NCI-H1436 treated with DMSO at 0.1 percent for 48 hours (cell line): ENCODE measurements at places on chromosomes 4 and X.

- no peak for DNase-seq
Observed at GRCh38 chrX:110665223-110666002, 130.2 kb downstream of the CHRDL1 start.

GRCh38 chr4:84394386-84394785 lies 104.7 kb downstream of the NKX6-1 start:
- no peak for DNase-seq

DNA sequence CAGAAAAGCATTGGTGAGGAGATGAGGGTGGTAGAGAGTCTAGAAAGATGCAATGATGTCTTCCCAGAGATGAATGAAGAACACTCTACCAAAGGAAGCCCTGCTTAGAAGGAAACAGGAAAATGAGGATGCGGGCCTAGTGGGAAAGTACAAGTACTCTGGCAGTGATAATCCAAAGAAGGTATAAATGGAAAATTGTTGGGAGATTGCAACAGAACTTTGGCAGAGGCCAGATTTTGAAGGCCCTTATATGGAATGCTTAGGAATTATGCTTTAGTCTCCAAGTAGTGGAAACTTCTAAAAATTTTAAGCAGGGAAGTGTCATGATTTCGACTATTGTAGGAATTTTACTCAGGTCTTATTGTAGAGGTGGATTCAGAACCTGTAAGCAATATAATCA lies 11.0 kb downstream of the ARSJ start:
- no peak for DNase-seq

DNA sequence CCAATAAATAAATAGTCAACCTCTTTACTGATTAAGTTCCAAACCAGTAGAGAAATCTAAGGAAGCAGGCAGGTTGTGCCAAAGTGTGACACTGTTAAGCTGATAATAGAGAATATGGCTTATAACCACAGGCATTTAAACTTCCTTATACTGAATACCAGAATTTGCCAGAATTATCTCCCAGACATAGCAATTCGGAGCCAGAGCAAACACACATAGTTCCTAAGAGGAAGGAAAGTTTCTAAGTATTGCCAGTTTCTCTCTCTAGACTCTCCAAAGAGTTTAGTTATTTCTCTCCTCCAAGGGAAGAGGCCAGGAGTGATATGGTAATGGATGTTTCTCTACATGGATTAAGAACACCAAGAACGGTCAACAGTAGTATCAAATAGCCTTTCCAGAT lies 191.7 kb upstream of the CPEB2 start:
- DNase-seq = no peak

- DNase-seq = no peak
Observed at GRCh38 chrX:112058255-112058654, 24.3 kb downstream of the TRPC5 start.

- DNase-seq = no peak
Observed at GRCh38 chrX:11666164-11666563, 444 bp upstream of the ARHGAP6 start.

- no peak for DNase-seq
Observed at GRCh38 chrX:26783512-26784225, 567.7 kb downstream of the MAGEB5 start.

DNA sequence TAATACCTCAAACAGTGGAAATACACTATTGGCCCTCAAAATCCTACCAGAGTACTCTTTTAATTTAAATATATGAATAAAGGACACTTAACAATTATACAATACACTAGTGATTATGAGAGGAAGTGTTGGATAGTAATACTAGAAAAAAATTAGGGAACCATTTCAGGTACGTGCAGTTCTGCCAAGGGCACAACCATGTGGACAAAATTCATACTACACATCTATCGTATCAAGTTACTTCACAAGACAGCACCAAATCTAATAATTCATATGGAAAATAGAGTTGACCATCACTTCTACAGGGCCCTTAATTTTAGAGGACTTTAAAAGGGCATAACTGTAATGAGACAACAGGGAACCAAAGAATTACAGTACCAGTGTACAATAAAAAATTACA lies 69.2 kb upstream of the ZCCHC13 start:
- no peak for DNase-seq

- no peak for DNase-seq
Observed at GRCh38 chrX:139475432-139475831, 55.1 kb upstream of the F9 start.

- DNase-seq = no peak
Observed at GRCh38 chrX:17960891-17961290, 99.8 kb upstream of the RAI2 start.

DNA sequence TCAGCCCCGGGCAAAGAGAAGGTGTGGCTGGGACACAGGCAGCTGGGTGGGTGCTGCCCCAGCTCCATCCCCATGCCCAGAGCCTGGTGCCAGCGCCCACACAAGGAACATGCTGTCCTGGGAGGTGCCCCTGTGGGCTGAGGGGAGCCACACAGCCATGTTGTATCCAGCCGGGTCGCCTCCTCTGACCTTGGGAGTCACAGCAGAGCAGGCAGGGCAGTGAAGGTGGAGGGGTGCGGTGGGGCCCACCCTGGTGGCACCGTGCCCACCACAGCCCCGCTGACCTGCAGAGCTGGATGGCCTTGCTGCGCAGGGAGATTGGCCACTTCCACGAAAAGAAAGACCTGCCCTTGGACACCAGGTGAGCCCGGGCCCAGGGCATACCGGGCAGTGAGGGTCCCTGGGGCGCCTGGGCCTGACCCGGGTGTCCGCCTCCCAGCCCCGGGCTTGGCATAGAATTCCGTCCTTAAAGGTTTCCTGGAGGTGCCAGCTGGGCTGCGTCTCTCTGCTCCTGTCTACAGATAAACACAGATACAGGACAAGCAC lies 18.7 kb upstream of the ADD1 start:
- DNase-seq = no peak

DNA sequence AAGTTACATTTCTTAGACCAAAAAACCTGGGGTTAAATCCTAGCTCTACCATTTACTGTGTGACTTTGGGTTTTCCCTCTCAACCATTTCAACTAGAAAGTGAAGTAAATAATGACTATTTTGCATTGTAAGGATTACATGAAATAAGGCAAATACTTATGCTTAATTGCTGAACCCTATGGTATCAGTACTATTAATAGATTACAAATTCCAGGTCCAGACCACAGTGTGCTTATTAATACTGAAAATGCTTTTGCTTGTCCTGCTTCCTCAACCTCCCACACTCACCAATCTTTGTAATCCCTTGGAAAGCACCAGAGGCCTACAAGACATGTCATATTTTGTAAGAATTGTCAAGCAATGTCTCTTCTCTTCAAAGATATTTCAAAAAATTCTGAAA lies 456.5 kb downstream of the SPOCK3 start:
- no peak for DNase-seq

DNA sequence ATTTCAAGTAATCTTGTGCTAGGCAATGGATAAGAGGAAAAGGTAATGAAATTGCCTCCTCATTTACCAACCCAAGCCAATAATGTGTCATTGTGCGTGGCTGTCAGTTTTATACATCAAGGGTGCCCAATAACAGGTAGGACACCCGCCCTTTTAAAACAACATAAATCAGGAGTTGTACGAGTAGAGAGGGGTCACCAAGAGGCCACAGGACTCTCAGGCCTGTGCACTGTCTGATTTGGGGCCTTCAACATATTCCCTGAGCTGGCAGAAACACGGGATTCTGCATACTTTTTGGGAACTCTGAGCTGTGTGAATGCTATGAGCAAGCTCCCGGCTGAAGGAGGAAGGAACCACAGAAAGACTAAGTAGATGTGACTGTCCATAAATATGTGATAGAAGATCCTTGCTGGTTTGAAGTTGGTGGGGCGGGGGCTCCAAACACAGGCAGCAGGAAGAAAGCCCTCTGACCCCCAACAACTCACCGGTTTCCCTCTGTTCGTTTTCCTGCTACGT lies 82.7 kb upstream of the MAML3 start:
- no peak for DNase-seq

- DNase-seq = no peak
Observed at GRCh38 chr4:111984169-111984819, 161.0 kb upstream of the FAM241A start.

- no peak for DNase-seq
Observed at GRCh38 chr4:189940178-189941004, at the start of gene FRG1. FRG1 (plus strand) TSS chr4:189940872; CDS start chr4:189941010, 138 bp downstream.

DNA sequence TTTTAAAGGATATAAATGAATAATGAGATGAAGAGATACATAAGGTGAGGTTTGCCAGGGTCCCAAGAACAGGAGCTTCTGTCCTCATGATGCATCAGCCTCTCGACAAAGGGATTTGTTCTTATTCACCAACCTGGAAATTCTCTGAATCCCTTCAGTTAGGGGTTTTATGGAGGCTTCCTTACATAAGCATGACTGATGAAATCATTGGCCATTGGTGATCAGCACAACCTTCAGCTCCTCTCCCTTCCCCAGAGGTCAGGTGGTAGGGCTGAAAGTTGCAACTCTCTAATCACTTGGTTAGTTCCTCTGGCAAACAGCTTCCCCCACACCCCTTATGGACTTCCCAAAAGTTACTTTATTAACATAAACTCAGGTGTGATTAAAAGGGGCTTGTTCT lies 222.0 kb downstream of the SPRY1 start:
- no peak for DNase-seq

GRCh38 chr4:110201502-110201901 lies 3.1 kb upstream of the ELOVL6 start:
- DNase-seq = no peak

GRCh38 chr4:76585272-76585671 lies 150.2 kb downstream of the SHROOM3 start:
- DNase-seq = no peak

DNA sequence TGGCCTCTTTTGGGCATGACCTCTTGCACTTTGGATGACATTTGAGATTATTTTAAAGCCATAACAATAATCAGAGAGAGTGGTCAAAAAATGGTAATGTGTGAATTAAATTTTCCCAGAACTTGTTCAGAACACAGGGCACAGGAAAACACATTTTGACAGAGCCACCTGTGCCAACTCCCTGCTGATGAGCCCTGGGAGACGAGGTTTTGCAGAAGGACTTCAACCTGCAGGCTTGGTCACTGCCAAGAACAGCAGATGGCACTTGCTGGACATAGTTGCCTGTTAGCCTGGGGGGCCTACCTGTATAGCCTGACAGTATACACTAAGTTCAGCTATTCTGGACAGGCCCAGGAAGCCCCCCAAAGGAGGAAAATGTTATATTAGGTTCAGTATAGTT lies 277.8 kb upstream of the EMCN start:
- DNase-seq = no peak

GRCh38 chr4:107578321-107578720 lies 141.7 kb downstream of the PAPSS1 start:
- no peak for DNase-seq

DNA sequence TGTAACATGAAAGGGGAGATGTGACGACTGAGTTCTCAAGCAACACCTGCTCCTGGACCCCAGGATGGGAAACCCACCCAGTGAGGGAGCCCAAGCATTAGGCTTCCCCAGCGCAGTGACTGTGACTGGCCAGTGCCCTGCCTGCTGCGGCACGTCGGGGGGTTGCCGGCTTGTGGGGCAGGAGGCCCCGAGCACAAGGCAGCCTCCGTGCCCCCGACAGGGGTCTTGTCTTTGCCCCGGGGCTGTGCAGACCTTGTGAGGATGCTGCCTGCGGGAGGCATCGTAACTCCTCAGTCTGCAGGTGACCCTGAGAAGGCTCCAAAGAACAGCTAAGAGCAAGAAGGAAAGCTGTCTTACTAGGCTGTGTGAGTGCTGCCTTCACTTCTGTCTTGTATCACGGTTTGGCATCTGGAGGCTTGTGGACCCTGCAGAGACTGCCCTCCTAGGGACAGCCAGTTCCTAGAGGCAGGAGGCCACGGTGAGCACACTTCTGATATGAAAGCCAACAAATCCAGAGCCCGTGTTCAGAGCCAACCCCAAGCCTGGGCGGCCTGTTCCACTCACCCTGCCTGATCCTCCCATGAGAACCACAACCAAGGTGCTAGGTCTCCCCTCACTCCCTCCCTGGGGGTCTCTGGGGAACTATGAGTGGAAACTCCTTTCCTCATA lies 47.7 kb downstream of the FGFRL1 start:
- no peak for DNase-seq

DNA sequence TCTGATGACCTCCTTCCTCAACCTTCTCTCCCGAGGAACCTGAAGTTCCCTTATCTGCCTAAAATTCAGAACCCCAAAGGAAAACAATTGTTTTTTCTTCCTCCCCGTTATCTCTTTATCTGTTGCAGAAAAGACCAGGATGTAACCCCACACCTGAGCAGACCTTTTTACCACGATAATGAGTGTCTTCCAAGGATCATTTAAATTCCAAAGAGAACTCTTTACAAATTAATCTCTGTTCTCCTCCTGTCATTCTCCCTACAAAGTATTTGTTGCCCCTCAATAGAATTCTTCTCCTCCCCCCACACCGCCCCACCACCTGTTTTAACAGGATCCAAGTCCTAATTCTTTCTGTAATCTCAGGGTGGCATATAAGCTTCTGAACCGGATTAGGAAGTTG lies 78.5 kb upstream of the NLGN4X start:
- no peak for DNase-seq

DNA sequence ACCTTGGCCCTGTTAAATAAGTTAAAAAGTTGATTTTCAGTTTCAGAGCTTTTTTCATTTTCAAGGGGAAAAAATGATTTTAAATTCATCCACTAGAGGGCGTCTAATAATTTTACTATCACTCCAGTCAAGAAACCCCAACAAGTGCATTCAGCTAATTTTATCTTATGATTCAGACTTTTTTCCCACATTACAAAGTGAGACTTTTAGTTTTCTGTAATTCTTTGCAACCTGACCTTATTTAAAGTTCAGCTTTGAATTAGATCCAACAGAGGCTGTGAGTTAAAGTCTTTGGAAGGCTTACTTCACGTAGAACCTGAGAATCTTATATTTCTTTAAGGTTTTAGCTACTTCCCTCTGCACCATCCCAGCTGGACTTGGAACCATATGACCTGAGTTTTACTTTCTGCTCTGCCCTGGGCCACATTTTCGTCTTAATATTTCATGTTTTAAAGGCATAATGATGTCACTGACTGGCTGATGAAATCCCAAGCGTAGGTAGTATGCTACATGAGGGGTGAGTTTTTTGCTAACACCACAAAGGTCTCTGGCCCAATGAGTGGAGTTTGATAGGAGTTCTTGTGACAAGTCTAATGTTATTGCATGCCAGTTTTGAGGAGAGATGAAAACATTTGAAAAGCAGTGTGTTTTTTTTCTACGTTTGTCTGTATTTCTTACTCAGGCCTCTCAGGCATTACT lies 7.2 kb downstream of the GNRHR start:
- no peak for DNase-seq

DNA sequence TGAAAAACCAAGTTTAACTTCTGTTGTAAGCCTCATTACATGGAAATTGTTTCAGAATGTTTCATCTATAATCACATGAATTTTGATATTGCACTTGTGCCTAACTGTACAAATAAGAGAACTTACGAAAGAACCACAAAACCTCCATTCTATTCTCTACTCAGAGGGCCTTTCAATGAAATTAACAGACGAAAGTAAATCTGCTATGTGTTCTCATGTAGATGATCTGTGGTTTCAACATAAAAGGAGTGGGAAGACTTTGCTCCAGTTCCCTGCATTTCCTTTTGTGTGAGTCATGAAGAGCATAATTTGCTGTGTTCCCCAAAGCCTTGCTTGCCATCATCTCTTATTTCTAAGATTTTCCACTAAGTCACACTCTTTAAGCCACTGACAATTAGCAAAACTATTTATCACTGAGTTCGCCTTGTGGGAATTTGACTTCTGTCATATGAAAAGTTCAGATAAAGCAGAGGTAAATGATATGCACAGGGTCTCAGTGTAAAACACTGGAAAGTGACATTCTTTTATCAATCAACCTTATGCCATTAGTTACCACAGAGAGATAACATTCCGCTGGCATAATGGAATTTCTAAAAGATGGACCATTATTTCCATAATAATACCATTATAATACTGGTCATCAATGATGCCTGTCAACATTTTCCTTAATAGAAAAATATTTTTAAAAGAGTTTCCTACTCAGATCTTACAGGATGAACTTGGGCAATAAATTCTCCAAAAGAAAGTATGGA lies 329.8 kb downstream of the NR3C2 start:
- DNase-seq = no peak
